NCI-H2081 treated with DMSO at 0.1 percent for 48 hours (cell line): ENCODE measurements at places on chromosomes 4 and X.
A peak's percentile ranks its signal among the peaks of the same experiment; 100 is the strongest.

DNA sequence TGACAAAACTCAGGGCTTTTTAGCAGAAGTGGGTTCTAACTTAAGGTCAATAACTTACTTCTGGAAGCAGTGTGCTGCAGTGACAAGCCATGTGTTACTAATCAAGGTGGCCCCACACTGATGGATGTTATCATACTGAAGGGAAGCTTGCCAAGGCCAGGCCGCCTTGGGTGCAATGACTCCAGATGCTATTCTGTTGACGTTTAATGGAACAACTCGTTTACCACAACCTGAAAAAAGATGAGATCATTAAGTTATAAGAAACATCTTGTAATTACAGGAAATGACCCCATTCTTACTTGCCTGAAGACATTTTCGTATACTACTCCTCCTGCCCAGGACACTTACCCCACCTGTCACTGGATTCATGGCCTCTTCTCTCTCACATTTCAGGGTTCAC, 38.9 kb upstream of the TMPRSS11D start:
- no peak for DNase-seq

DNA sequence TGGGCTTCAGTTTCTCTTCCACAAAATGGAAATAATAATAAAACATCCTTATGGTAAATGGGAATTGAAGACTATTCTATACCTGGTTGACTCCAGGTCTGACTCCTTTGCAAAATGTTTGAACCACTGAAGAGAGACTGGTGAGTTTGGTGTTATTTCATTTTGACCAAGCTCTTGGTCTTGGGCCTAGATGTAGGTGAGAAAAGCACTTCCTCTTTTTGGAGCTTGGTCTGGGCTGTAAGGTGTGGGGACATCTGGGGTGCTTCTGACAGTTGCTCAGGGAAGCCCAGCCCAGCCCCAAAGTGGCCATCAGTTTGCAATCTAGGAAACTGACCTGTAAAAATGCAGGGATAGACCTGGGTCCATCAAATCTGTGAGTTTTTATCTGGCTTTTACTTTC, 26.8 kb upstream of the SOD3 start:
- DNase-seq: no peak

GRCh38 chr4:110087070-110087708, 111.2 kb downstream of the ELOVL6 start:
- DNase-seq: peak; percentile 20

DNA sequence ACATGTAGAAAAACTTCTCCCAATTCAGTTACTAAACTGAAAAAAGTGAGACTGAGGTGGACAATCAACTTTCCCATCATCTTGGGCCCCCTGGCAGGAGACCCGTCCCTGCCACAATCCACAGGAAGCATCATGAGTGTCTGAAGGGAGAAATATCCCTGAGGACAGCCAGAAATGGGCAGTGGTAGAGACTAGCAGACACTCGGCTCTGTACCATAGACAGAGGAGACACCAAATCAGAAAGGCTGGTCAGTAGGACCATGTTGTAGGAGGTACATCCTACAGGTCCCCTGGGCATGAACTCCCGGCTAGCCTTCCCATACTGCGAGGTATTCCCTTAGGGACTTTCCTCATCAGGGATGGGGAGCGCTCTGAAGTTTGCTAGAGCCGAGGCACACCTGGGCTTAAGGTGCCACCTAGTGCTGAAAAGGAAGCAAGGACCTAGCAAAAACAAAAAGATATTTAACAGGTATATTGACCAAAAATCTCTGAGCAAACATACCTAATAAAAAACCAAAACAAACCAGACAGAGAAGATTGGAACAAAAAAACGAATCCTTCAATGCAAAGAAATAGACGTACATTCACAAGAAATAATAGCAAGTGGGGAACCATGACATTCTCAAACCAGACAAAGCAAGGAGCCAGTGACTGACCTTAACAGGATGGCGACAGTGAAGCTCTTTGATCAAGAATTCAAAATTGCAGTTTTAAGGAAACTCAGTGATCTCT, 55.6 kb downstream of the HAUS3 start:
- no peak for DNase-seq

GRCh38 chrX:107845625-107846024, 20.0 kb downstream of the MID2 start:
- no peak for DNase-seq

DNA sequence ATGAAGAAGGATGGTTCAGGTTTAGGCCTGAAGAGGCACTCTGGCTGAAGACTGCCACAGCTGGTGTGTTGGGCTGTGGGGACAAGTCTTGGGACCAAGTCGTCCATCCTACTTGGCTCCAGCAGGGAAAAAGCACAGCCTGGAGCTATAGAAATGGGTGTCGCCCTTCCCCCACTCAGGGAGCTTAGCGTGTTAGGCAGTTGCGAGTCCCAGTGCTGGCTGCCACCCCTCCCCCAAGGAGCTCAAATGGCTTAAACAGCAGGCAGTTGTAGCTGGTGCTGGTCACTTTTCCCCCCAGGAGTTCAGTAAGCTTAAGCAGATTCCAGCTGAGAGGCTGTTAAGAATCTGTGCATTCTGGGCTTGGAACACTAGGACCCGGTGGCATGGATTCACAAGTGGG, 319.5 kb upstream of the POF1B start:
- no peak for DNase-seq

GRCh38 chrX:49876750-49877149, 2.5 kb upstream of the USP27X start:
- DNase-seq: no peak

- no peak for DNase-seq
Measured at GRCh38 chrX:103155201-103155600, 59.7 kb upstream of the BEX4 start.

DNA sequence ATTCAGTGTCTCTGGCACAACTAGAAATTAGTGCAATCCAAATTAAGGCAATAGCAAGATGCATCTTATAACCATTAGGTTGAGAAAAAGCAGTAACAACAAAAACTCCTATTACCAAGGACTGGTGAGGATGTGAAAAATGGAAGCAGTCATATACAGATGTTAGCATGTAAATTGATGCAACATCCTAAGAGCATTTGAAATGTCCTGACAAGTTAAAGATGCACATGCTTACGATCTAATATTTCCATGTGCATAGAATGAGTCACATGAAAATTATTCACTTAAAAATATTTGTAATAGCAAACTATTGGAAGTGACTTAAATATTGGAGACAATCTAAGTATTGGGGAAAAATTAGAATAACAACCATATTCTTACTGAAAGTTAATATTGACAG, 163.0 kb downstream of the FAM13A start:
- no peak for DNase-seq

- no peak for DNase-seq
Measured at GRCh38 chr4:55612341-55612740, 20.3 kb upstream of the PDCL2 start.

GRCh38 chr4:76799140-76799539, 98.8 kb downstream of the SOWAHB start:
- no peak for DNase-seq

DNA sequence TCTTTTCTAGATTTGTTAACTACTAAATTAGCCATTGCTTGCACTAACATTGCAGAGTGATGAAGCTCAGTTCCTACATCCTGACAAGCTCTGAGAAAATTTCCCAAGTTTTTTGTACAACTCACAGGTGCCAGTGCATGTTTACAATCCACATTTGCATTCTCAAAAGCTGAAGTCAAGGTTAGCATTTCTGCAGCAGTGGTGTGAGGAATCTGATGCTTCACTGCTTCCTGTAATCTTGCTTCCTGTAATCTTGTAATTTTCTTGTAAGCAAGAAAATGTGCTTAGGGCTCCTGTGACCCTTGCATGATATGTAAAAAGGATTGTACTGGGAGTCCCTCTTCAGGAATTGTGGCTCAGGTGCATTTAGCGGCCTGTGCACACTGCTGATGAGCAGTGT, 207.4 kb upstream of the CXCL13 start:
- DNase-seq: no peak

DNA sequence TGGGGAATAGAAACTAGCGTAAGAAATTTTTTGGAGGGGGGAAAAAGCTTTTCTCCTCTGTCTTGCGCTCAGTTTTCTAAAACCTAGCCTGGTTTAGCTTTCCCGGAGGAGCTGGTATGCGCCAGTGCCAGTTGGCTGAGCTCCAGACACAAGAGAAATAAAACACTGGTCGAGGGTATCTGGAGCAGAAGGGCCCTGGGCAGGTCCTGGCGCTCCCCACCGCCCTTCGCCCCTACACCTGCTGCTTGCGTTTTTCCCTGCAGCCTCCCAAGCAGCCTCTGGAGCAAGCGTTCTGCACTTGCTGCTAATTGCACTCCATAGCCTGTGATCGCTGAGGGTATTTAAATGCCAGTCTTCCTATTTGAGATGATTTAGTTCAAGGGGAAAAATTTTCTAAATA, 816 bp downstream of the EREG start:
- DNase-seq: no peak
